ENCODE measurements at places on chromosomes 5 and 9.

GRCh38 chr5:72284559-72285423 lies 35.2 kb downstream of the MRPS27 start:
- no peak for DNase-seq

- no peak for DNase-seq
These were observed 29.8 kb upstream of the RXRA start for GRCh38 chr9:134296301-134297082.

- no peak for DNase-seq
These were observed 6.6 kb downstream of the EEIG1 start for GRCh38 chr9:127974001-127974768.

GRCh38 chr5:15383469-15383868 lies 116.5 kb upstream of the FBXL7 start:
- peak; percentile 33 for DNase-seq

GRCh38 chr9:73148447-73148937 lies 3.2 kb upstream of the ANXA1 start:
- no peak for DNase-seq

DNA sequence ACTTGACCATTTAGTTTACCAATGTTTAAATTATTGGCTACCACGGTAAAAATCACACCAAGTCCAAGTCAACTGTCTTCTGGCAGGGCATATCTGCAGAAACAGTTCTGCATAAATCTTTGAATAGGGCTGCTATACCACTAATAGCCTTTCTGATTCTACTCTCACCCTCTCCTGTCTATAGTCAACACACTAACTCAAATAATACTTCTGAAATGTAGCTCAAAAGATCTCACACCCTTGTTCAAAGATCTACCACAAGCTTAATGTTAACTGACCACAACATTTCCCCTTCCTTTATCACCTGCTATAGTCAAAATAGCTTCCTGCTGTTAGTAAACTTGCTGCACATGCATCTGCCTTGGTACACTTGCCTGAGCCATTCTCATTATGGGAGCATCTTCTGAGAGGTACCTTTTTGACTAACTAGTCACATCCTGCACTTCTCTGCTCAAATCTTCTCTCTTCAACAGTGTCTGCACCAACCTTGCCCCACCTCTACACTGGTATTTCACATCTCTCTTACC lies 319.4 kb downstream of the CDH10 start:
- DNase-seq = no peak

DNA sequence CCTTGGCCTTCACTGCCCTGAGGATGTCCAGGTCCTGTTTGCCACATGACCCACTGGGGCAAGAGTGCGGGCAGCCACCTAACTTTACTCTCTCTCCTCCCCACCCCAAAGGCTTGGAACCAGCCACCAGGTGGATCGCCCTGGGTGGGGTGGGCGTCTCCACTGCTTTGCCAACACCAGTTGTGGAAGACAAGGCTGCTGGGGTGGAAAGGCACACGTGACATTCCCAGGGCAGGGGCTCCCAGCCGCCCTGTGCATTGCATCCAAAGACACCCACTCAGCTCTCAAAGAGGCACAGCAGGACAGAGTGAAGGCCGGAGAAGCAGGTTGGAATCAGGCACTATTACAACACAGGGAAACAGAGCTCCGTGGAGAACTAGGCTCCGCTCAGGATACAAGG lies 162.2 kb downstream of the OLFM1 start:
- no peak for DNase-seq

DNA sequence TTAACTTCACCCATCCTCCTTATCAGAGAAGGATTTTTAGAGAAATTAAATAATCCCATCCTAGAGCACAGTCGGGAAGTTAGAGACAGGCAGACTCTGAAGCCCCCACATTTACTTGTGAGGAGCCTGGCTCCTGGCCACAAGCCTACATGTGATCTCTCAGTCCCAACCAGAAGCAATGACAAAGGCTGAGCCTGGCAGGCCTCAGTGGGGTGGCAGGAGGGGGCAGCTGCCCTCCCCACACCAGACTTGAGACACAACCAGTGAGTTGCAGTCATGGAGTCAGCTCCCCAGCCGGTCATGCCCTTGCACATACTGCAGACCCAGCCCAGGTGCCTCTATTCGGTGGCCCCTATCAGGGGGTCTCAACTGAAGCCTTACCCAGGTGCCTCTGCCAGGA lies 11.0 kb downstream of the NAIF1 start:
- DNase-seq = no peak

DNA sequence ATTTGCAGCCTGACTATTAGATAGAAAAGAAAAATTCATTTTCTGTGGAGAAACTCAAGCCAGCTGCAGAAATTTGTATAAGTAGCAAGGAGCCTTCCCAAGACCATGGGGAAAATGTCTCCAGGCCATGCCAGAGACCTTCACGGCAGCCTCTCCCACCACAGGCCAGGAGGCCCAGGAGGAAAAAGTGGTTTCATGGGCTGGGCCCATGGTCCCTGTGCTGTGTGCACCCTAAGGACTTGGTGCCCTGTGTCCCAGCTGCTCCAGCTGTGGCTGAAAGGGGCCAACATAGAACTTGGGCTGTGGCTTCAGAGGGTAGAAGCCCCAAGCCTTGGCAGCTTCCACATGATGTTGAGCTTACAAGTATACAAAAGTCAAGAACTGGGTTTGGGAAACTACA lies 73.3 kb upstream of the TTC23L start:
- no peak for DNase-seq

- DNase-seq = no peak
These were observed 384.6 kb downstream of the BRINP1 start for GRCh38 chr9:118984607-118985006.

GRCh38 chr5:158456756-158457155 lies 597.8 kb upstream of the CLINT1 start:
- no peak for DNase-seq

GRCh38 chr5:125394661-125395280 lies 648.3 kb upstream of the ZNF608 start:
- DNase-seq = no peak

- DNase-seq = no peak
These were observed 66.6 kb upstream of the HRH2 start for GRCh38 chr5:175591293-175591692.

- no peak for DNase-seq
These were observed 129.3 kb upstream of the SLC44A1 start for GRCh38 chr9:105114964-105115728.

DNA sequence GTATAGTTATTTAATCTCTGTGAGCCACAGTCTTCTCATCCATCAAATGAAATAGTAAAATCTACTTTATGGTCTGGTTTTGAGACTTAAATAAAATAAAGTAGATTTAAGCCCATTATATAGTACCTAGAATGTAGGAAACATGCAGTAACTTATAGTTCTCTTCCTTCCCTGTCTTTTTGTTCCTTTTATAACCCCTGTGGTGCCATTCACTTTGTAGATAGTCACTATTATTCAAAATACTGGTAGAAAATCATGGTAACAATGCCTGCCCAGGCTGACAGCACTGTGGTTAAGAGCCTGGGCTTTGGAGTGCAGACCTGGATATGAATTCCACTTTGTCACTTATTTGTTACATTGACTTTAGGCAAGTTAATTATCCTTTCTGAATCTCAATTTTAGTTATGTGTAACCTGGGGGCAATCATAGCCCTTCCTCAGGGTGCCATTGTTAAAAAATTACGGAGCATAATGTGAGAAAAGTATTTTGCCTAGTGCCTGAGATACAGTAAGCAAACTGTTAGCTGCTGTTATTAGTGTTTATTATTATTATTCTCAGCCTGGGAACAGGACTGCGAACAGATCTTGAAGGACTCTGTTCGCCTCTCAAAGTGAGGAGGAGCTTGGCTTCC lies 100.4 kb downstream of the RALGPS1 start:
- no peak for DNase-seq

- DNase-seq = no peak
These were observed 12.8 kb downstream of the PDCL start for GRCh38 chr9:122815544-122815943.

DNA sequence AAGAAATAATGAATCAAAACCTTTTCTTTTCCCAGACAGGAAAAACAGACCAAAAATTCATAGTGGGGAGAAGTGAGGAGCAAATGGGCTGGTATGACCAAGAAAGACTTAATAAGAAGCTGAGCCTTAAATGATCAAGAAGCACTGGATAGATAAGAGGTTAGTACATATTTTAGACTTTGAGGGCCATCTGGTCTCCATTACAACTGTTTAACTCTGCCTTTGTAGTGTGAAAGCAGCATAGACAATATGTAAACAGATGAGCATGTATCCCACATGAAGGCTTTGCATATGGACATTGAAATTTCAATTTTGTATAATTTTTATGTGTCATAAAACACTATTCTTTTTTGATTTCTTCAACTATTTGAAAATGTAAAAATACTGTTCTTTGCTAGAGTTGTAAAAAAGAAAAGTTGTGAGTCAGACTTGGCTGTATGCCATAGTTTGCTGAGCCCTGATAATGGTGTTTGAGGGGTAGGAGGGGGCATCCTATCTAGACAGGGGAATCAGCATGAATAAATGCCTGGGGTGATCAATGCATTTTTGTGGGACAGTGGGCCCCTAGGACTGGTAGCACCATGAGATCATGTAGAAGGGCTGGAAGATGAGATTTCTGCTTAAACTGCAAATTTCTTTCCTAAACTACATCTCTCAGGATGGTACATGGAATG lies 91.8 kb upstream of the GPR151 start:
- DNase-seq = no peak

DNA sequence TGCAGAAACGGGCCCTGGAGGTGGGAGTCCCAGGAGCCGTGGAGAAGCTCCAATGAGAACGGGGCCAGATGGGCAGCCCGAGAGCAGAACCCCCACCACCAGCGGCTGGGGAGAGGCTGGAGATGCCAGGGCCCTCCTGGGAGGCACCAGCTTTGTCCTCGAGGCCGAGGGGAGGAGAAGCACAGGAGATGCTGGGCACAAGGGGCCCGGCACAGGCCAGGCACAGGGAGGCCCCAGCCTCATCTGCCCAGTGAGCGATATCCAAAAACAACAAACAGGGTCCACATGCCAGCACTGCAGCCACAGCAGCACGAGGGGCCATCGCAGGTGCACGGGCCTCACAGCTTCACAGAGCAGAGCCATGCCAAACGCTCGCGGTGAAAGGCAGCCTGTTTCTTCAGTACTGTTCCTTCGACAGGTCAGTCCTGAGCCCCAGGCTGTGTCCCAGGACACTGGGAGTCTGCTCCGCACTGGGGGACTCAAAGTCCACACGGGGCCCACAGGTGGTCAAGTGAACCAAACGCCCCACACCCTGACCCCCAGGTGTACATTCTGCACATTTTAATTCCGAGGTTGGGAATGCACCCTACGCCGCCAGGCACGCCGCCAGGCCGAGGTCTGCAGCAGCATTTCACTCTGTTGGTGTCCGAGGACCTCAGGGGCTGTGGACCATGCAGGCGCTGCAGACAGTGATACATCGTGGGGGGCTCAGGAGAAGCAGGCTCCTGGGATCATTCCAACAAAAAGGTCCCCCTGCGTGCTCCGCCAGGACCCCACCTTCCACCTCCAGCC lies 9.5 kb downstream of the LPCAT1 start:
- peak; percentile 25 for DNase-seq

- DNase-seq = no peak
These were observed 14.2 kb upstream of the CCDC180 start for GRCh38 chr9:97293207-97293721.

GRCh38 chr9:121850366-121850765 lies 198.9 kb downstream of the DAB2IP start:
- no peak for DNase-seq

DNA sequence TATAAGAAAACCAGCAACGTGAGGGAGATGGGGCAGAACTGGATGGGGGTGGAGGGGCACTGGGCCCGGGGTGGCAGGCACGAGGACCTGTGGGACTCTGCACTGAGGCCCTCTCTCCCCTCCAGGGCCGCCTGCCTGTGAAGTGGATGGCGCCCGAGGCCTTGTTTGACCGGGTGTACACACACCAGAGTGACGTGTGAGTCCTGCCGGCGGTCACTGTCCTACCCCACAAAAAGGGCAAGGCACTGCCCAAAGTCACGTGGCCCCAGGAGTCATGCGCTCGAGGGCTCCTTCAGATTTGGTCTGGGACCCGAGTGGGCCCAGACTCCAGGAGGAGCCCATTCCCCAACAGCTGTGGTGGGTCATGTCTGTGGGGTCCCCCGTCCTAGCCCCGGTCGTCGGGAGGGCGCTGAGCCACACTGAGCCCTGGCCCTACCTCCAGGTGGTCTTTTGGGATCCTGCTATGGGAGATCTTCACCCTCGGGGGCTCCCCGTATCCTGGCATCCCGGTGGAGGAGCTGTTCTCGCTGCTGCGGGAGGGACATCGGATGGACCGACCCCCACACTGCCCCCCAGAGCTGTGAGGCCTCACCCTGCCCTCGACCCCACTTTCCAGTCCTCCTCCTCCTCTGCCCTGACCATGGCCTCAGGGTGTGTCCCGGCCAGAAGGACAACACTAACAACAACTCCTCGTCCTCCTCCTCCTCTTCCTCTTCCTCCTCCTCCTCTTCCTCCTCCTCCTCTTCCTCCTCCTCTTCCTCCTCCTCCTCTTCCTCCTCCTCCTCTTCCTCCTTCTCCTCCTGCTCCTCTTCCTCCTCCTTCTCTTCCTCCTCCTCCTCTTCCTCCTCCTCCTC lies 9.7 kb downstream of the FGFR4 start:
- DNase-seq = no peak

DNA sequence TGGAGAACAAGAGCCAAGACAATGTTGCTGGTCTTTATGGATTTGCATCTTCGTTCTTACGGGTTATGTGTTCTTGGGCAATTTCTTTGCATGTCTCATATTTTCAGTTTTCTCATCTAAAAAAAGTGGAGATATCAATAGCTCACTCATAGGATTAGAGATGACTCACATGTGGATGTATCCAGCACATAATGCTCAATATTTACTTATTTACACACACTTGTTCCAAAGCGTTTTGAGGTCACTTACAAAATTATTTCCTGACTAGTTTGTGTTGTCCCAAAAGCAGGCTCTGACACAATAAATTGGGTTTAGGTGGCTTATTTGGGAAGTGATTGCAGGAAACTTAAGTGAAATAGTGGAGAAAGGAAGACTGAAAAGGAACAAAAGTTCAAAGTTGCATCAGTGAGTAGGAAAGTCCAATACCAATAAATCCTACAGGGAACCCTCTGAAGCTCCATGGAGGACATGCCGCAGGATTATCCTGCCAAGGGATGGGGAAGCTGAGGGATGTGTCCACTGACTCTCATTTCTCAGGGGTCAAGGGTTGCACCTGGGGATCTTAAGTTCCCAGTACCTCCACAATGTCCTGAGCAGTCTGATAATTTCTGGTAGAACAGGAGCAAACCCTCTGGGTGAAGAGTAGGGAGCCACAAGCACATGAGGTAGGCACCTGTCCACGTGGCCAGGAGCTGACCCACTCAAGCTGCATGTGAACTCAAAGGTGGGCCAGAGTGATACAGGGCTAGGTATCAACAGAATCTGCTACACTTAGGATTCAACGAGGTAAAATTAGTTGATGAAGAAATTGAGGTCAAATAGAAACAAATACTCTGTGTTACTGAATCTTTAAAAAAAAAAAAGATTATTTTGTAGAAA lies 37.4 kb upstream of the SLC44A1 start:
- DNase-seq = no peak

GRCh38 chr9:107215381-107215780 lies 67.7 kb upstream of the RAD23B start:
- DNase-seq = no peak

GRCh38 chr5:76408104-76408654 lies 5.1 kb downstream of the IQGAP2 start:
- DNase-seq = no peak

GRCh38 chr9:14654932-14655331 lies 38.3 kb downstream of the ZDHHC21 start:
- DNase-seq = no peak
